SK-N-MC (cell line): ENCODE measurements at places on chromosomes 12 and 14.

DNA sequence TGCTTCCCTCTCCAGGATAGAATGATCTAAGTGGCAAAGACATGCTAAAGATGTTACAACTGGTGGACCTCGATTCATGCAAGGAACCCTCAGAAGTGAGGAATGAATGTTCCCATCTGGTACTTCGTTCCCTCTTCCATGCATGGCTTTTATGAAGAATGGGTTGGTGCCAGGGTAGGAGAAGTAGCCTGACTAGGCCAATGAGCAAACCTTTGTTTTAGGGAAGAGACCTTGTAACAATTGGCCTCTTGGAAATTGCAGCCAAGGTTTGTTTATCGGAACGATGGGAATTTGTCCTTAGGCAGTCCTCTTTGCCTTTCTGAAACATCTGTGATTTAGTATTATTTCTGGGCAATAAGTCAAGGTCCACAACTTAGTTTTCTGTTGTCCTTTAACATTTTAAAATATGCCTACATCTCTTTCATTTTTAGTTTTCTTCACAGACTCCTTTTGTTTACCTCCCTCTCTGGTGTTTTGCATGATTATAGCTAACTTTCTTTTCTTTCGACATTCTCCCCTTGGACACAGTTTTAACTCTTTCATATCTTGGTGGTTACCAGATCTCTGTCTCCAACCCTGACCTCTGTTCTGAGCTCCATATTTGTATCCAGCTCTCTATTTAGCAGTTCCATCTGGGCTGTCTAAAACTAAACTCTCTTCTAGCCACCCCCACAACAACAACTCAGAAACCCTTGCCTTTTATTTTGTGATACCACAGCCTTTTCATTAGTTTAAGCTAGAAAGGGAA is 70.0 kb downstream of the DIP2B start:
- no peak for DNase-seq

DNA sequence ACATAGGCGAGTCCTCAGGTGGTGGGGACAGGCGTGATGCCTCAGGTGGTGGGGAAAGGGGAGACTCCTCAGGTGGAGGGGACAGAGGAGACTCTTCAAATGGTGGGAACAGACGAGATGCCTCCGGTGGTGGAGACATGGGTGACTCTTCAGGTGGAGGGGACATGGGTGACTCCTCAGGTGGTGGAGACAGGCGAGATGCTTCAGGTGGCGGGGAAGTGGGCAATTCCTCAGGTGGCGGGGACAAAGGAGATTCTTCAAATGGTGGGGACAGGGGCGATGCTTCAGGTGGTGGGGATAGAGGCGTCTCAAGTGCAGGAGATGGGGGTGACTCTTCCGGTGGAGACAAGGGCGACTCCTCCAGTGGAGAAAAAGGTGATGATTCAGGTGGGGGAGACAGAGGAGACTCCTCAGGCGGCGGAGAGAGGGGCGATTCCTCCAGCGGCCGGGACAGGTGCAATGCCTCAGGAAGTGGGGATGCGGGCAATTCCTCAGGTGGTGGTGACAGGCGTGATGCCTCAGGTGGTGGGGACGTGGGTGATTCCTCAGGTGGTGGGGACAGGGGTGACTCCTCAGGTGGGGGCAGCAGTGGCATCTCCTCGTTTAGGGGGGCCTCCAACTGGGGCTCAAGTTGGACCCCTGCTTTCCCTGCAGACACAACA is 8.7 kb downstream of the KMT2D start:
- no peak for DNase-seq

- DNase-seq = no peak
Observed at GRCh38 chr12:55041345-55042055, 21.7 kb downstream of the NEUROD4 start.

- DNase-seq = no peak
Observed at GRCh38 chr12:16165506-16165905, 112.0 kb downstream of the SLC15A5 start.

- DNase-seq = no peak
Observed at GRCh38 chr12:57149245-57149900, 2.0 kb upstream of the LRP1-AS start.
